Esophagus squamous epithelium (tissue), 5 donors: ENCODE measurements at places on chromosomes 4 and X.

- DNase-seq: no peak
These were observed 85.0 kb downstream of the ADRA2C start for GRCh38 chr4:3851211-3851610.

GRCh38 chr4:47213971-47214370 is 182.6 kb downstream of the GABRB1 start:
- no peak for DNase-seq

DNA sequence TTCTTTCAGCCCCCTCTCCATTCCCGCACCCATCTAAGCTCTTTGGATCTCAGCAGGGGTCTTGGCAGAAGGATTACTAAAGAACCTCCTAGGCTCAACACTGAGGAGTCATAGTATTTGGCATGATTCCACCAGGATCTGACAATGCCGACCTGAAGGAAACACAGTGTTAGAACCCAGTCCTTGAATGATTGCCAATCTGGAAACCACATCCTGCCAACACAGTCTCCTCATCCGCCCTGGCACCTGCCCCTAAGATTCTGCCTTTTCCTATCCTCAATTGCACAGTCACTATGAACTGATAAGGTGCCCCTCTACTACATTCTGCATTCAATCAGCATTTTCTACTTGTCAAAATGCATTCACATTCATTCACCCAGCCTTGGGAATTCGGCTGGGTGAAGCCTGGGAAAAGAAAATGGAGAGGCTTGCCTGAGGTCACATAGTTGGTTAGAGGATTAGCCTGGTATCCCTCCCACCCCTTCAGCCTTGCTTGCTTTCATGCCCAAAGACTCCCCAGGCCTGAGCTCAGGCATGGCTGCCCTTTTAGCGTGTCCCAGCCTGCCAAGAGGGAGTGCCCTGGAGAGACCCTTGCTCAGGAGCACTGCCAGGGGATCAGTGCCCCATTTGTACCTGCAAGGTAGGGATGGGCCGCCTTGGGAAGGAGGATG is 2.2 kb upstream of the CLDN2 start:
- no peak for DNase-seq

DNA sequence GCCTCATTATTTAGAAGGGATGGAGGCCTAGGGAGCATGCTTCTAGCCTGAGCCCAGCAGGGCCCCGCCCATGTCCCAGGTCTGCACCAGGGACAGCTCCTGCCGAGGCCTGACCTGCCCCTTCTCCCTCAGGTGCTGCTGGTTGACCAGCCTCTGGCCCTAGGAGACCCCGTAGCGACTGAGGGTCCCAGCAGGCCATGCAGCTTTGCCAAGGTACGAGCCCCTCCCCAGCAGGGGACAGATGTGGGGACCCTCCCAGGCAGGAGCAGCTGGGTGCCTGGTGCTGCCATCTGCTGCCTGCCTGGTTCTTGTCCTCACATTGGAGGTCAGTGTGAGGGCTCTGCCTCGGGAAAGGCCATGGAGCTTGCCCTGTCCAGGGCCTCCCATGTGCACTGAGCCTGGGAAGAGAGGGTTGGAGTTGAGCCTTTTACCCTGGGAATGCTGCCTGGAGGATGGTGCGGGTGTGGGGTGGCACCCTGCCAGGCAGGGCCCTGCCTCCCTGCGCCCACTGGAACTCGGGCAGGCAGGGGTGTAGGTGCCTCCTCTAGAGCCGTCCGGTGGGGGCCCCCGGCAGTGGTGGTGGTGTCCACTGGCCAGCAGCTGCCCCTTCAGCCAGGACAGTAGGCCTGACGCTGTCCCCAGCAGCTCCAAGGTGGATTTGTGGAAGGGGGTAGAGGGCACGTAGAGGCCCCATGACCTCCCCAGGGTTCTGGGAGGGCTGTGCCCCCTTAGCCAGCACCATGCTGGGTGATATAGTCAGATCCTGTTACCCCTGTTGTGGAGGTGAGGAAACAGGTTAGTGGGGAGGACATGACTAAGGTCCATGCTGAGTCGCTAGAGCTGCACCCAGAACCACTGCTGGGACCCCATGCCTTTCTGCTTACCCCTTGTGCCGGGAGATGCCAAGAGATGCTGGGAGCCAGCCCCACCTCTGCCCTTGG is 2.2 kb upstream of the MSANTD1 start:
- DNase-seq: no peak

- DNase-seq: no peak
These were observed 66.1 kb upstream of the SLC39A8 start for GRCh38 chr4:102411408-102411807.

DNA sequence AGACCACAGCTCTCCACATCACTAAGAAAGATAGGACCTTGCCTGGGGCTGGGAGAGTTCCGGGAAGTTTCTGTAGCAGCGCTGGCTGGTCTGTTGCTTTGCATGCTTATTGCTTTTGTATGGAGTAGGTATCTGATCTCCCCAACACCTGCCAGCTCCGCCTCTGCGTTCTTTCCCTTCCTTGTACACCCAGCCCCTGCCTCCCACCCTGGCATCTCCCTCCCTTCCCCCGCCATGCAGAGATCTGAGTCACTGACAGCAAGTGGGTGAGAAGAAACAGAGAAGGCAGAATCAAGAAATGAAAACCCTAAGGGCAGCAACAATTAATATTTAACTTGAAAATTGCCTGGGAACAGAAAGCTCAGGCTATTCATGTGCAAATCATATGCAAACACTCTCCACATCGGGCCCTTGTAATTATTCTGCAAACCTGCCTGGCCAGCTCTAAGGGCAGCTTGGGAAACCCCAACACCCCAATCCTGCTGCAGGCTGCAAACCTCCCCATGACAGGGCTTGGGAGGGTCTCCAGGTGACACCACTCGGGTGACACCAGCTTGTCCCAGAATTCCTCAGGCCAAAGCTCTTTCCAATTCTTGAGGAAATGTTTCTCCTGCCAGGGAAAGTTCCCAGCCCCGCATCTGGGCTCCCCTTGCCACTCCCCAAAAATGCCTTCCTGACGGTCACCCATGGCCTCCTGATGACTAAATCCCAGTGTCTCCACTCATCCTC is 257.2 kb downstream of the FBXW7 start:
- no peak for DNase-seq

DNA sequence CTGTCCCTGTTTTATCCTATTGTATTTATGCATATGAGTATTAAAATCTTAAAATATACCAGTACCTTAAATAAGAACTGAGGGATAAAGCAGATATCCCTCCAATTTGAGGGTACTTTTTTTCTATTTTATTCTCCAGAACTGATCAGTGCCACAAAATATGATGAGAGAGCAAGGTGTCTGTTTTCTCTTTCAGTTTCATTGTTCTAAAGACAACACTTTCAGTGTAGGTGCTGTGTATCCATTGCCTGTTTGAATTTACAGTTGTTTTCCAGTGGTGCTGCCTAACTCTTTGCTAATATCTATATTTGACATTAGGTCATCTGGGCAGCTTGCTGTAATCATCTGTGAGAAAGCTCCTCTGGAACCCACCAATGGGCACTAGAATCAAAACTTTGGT is 394.7 kb downstream of the IL1RAPL1 start:
- no peak for DNase-seq

GRCh38 chrX:119501511-119502148 is 33.4 kb downstream of the SLC25A5 start:
- no peak for DNase-seq

- DNase-seq: no peak
These were observed 9.9 kb downstream of the FOXP3 start for GRCh38 chrX:49254639-49255038.

DNA sequence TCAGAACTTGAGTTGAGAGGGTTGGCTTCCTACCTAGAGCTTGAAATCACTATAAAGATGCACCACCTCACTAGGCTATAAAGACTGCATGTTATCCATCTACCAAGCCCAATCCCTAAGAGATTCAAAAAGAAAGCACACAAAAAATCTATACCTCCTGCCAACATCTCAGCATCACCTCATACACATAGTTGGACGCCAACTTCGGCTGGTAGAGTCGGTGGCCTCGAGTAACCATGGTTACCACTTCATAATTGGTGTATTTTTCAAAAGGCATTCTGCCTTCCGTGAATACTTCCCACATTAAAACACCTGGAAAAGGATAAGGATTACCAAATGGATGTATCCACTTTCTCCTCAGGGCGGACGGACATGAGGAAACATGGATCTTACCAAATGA is 4.5 kb upstream of the TXK start:
- no peak for DNase-seq
